ENCODE measurements at places on chromosomes 7 and 10.

- DNase-seq = no peak
Observed at GRCh38 chr10:96622013-96622787, 35.4 kb upstream of the TM9SF3 start.

- DNase-seq = no peak
Observed at GRCh38 chr10:4067931-4068561, 283.0 kb upstream of the KLF6 start.

- no peak for DNase-seq
Observed at GRCh38 chr10:43058716-43059335, 18.0 kb upstream of the RET start.

GRCh38 chr7:155851892-155852291 is 39.6 kb upstream of the SHH start:
- no peak for DNase-seq

DNA sequence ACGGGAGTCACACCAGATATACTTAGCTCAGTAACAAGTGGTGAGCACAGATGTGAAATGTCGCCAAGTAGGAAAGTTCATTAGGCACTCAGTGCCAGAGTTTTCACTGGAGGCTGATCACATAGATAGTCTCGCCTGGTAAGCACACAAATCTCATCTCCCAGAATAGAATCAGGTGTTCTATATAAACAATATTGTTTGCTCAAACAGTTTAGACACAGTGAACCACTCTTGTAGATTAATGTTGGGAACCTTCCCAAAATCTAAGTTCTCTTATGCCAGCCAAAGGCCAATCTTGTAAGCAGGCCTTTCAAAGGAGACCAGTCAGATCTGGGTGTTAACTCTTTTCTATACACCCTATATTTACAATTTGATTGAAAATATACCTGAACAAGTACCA is 716.5 kb upstream of the GRM3 start:
- no peak for DNase-seq

DNA sequence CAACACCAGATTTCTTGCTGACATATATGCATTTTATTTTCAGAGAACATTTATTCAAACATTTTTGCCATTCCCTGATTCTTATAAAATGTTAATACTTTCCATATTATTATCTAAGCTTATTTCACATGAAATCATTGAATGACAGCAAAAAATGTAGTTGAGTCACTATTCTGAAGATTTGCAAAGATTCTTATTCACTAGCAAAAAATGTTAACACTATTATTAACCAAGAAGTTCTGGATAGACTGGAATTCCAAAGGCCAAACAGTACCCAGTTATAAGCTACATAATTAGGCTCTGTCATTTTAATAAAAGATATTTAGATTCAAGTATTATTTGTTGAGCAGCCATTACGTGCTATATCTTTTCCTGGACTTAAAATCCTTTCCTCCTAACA is 4.3 kb downstream of the GSTO2 start:
- no peak for DNase-seq

DNA sequence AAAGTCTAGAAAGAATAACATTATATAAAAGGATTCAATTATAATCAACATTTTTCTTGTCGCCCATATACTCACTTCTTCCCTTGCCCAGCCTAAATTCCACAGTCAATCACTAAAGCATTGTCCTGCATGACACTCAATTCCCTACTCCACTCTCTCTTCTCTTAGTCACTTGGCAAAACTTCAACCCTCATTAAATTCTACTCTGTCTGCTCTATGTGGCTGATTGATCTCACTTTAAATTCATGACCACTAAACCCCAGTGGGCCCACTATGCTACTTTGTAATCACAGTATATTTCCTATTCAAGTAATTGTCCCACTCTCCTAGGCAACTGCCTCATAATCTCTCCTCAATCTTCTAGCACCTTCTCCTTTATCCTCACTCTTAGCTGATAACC is 54.1 kb downstream of the MTERF1 start:
- no peak for DNase-seq

DNA sequence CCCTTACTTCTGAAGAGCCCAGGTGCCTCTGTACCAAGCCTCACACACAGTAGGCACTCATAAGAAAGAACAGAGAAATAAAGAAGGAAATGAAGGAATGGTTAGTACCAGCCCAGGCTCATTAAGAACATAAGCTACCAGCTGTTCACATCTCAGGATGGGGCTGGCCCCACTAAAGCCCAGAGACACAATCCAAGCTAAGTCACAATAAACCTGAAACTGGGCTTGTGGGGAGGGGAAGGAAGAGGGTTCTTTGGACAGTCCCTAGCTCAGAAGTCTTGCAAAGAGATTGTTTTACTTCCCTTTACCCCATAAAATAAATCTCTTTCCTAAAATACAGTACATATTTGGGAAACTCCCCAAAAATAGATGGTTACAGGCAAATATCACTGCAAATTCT is 24.3 kb downstream of the FBXW4 start:
- DNase-seq = no peak

GRCh38 chr7:46153583-46153950 is 232.5 kb upstream of the IGFBP3 start:
- no peak for DNase-seq

- no peak for DNase-seq
Observed at GRCh38 chr7:41693150-41693997, 9.5 kb downstream of the INHBA start.

GRCh38 chr7:47559306-47560220 is 22.3 kb downstream of the TNS3 start:
- DNase-seq = no peak

DNA sequence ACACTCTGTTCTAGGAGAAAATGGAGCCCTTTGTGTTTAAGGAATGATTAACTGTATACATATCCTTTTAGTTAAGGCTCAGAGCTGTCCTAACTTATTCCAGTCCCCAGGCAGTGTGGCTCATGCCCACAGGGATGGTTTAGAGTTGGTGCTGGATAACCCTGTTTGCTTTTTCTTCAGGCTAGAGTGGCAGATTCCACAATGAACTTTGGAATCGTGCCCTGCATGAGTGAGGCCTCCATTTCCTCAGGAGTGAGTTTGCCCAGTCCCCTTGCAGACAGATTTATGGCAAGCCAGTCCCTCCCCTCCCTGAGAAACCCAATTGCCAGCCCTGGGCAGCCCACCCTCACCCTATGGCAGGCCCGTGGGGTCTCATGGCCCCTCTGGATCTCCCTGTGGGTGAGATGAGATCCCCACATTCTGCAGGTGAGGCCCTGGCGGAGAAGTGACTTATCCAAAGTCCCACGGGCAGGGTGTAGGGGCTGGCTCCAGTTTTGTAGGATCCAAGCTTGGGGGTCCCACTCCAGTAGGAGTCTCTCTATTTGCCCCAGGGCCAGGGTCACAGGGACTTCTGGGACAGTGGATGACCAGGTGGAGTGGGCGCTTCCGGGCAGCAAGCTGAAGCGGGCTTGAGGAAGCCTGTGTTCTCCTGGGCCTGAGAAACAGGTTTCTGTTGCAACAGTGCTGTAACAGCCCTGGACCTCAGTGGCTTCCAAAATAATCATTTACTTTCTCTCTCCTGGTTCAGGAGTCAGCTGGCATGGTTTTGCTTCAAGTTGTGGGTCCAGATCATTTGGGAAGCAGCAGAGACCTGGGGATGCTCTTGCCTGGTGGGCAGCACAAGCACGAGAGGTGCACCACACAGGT is 9.0 kb upstream of the COMTD1 start:
- DNase-seq = no peak

DNA sequence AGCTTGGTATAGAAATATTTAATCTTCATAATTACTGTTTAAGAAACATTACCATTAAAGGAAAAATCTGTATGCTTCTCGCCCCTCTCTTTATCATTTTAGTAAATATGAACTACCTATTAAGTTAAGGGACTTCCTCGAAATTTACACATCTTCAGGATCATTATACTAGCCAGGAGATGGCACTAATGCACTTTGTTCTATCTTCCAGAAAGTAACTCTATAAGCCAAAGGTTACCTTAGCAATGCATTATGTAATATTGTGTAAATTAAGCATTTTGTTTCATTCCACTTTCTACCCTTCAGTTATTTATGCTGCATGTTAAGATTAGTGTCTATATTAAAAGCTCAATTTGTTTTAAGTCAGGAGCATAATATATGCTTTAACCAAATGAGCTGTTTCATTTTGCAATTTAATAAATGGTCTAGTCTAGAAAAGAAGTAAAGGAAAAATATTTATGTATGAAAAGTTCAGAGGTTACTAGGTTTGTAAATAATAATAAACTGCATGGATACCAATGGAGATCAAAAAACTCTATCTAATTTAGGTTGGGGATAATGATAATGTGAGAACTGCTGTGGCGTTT is 128.5 kb downstream of the ANKRD7 start:
- no peak for DNase-seq

DNA sequence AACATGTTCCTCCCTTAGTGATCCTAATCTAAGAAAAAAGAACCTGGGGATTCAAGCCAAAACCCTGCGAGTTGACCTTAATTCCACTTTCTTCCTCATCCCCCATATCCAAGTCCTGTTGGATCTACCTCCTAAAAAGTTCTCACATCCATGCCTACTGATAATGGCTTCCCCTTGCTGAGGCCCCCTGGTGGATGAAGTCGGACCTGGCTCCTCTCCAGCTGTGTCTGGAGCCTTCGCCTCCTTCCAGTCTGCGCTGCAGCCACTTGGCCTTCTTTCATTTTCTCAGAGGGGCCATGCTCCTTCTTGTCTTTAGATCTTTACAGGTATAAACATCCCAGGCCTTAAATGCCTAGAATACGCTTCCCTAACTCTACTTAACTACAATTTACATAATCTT is 8.1 kb downstream of the PDE1C start:
- no peak for DNase-seq

DNA sequence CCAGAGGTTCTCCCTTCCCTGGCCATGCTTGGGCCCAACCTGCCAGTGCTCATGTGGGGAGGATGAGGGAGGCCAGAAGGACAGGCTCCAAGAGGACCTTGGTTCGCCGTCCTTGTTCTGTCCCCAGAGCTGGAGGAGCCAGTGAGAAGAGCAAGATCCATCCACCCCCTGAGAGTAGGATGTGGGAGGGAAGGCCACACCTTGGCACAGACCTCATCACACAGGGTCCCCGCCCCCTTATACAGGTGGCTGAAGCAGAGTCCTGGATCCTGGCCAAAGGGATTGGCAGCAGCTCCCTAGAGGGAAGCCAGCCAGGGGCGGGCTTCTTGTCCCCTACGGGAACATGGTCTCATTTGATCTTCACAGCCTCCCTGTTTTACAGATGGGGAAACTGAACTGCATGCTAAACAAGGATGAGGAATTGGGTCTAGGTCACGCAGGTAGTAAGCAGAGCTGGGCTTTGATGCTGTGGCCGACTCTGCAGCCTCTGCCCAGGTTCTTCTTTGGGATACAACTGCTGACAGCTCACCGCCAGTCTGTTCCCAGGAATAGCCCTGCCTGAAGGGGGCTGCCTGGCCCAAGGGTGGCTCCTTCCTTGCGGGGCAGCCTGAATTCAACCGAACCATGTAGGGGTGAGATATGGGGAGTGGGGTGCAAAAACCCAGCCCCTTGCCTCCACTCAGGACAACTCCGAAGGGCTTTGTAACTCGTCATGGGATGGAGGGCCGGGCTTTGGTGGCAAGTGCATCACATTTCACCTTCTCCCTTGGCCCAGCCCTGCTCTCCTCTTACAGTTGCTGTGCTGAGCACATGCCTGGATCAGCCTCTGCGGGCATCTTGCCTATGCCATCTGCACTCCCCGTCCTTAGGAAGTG is 62.2 kb upstream of the KDM7A start:
- DNase-seq = no peak

GRCh38 chr10:23643111-23643780 is 204.4 kb downstream of the OTUD1 start:
- DNase-seq = no peak

GRCh38 chr10:43255634-43256431 is 11.0 kb downstream of the RASGEF1A start:
- DNase-seq = no peak

GRCh38 chr10:123781324-123781900 is 110.2 kb downstream of the CPXM2 start:
- no peak for DNase-seq

DNA sequence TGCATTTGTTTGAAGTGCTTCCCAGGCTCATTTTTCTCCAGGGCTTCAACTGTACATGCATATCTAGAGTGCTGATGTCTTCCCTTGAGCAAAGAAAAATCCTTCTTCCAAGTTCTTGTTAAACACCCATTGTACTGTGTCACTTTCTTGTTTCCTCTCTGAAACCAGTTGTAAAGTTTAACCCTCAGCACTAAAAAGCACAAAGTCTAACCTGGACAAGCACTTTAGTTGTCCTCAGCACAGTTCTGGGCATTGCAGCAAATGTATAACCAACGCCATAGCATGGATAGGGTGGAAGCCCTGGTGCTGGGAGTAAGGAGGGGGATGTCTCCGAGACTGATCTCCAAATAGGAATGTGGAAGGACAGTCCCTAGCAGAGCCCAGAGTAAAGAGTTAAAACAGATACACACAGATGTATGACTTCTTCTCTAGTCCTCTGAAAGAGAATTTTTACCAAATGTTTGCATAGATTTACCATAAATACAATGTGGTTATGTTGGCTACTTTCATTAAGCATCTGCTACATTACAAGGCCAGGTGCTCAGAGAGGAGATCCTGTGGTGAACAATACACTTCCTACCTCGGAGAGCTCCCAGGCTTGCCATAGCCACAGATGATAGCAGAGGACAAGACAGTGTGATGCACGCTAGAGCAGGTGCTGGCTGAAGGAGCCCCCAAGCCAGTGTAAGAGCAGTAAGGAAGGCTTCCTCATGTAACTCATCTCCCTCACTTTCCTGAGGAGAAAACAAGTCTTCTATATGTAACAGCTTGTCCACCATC is 57.0 kb downstream of the DNAJC12 start:
- DNase-seq = no peak

GRCh38 chr7:28686418-28686800 is 271.7 kb downstream of the TRIL start:
- no peak for DNase-seq

GRCh38 chr7:135936497-135937217 is 40.5 kb downstream of the MTPN start:
- DNase-seq = no peak

- no peak for DNase-seq
Observed at GRCh38 chr10:109961174-109962001, 38.1 kb upstream of the XPNPEP1 start.

- no peak for DNase-seq
Observed at GRCh38 chr10:80523773-80524172, 13.9 kb upstream of the SH2D4B start.

- peak; percentile 9 for DNase-seq
Observed at GRCh38 chr10:99869581-99870122, 87.2 kb downstream of the ABCC2 start.

- DNase-seq = no peak
Observed at GRCh38 chr7:10662982-10663884, 310.4 kb upstream of the PHF14 start.

DNA sequence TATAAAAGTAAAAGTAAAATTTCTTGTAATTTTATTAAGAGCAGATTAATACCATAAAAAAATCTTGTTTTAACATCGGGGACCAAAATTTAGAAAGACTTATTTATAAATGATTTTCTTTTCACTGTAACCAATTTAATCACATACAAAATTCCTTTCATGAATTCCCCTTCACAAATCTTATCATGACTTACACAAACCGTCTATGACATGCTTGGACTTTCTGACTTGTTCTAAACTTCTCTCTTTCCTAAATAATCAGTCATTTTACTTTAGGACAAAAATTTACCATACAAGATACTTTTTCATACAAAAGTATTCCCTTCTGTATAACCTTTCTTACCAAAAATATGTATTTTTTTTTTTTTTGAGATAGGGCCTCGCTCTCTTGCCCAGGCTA is 9.3 kb downstream of the CROT start:
- no peak for DNase-seq
